Progenitor cell of endocrine pancreas (in vitro differentiated cells): ENCODE measurements at places on chromosomes 6 and 20.

GRCh38 chr6:11273406-11274065, 41.1 kb upstream of the NEDD9 start:
- no peak for DNase-seq

GRCh38 chr6:168315596-168315995, 4.0 kb downstream of the DACT2 start:
- DNase-seq = no peak

- DNase-seq = no peak
These were observed 437.6 kb downstream of the MAFB start for GRCh38 chr20:40251284-40251932.

DNA sequence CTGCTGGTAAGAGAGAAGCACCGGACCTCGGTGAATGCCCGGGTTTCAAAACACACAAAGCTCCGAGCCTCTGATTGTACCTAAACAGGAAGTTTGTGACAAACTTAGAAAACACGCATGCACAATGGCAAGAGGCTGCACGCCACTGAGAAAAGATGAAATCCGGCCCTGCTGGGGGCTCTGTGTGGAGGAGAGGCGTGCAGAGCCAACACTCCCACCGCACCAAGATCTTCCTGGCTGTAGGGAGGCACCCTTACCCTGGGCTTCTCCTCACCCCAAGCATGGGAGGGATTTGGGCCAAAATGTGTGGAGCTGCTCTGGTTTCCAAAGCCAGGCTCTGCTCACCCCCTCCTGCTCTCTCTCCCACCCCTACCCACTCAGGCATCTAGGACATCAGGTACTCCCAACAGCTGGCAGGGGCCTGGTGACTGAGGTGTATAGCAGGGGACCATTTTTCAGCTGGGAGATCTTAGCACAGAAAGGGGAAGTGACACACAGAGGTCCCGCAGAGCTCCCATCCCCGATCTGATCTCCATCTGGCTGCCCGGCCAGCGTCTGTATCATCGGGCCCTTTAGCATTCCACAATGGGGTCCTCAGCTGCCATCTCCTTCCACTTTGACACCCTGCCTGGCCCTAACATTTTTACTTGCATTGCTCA, 84.2 kb downstream of the TRERF1 start:
- DNase-seq = no peak

DNA sequence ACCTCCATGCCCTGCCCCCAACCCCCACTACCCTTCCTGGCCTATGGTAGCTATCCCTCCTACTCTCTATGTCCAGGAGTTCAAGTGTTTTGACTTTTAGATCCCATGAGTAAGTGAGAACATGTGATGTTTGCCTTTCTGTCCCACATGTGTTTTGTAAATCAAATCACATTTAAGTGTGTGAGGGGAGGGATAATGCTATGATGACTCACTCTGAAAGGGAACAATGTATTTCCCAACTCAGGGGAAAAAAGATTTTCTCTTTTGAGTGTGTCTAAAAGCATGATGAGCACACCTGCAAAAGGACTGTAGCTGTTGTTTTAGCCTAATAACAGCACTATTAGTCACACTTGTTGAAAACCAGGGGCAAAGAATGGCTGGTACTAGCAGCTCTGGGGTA, 193.7 kb downstream of the GJA10 start:
- no peak for DNase-seq

DNA sequence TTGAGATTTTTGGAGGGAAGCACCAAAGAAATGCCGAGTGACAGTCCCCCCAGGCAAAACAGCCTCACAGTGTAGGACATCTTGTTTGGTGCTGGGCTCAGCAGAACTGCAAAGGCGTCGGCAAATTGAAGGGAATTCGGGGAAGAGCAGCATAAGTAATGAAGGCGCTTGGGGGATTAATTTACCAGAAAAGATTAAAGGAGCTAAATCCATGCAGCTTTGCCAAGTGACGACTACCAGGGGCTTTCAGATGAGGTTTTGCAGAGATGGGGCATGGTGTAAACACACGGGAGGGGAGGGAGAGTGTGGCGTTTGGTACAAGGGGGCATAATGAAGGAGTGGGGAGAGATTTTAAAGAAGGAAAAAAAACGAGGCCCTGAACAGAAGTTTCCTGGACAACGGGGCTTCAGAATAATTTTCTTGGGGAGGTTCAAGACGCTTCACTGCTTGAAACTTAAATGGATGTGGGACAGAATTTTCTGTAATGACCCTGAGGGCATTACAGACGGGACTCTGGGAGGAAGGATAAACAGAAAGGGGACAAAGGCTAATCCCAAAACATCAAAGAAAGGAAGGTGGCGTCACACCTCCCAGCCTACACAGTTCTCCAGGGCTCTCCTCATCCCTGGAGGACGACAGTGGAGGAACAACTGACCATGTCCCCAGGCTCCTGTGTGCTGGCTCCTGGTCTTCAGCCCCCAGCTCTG, 45.4 kb upstream of the CDH22 start:
- no peak for DNase-seq
